HEK293T (cell line): ENCODE measurements at places on chromosomes 2 and 18.

DNA sequence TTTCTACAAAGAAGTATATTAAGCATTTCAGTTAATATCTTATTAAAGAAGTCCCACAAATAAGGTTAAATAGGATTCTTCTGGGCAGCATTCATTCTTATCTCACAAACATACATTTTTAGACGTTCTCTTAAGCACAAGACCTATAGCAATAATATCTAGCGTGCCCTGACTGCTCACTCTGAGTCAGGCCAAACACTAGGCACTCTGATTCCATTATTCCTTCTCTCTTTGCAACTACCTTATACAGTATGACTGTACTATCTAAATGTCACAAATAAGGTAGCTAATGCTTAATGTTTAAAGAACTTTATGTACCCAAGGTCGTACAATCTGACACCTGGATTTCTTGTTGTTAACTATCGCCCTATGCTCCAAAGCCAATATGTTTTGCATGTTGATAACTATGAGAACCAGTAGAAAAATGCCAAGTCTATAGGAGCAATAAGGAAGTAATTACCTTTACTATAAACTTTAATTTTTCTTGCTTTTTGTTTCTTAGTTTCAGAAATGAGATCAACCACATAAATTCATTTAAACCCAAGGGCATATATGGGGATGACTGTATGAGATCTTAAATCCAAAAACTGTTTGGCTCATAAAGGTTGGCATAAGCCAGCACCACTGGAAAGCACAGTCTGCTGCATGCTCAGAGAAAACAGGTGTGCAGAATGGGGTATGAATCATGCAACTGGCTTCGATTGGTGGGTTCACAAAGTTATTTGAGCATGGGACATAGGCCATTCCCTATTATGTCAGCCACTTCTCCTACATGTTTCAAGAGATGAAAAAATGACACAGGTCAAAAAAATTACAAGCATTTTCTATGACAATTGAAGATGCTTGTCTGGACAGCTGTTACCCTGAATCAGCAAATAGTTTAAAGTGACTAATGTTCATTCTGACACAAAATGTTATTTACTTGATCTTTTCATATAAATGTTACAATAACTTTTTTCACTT lies 352.0 kb downstream of the IRS1 start:
- DNase-seq, result no peak

GRCh38 chr2:98541489-98541888 lies 66.8 kb downstream of the COA5 start:
- no peak for DNase-seq

- no peak for DNase-seq
These were observed 85.6 kb upstream of the DCC start for GRCh38 chr18:52254367-52254766.

- no peak for DNase-seq
These were observed 12.0 kb downstream of the TCF4 start for GRCh38 chr18:55576001-55576400.

DNA sequence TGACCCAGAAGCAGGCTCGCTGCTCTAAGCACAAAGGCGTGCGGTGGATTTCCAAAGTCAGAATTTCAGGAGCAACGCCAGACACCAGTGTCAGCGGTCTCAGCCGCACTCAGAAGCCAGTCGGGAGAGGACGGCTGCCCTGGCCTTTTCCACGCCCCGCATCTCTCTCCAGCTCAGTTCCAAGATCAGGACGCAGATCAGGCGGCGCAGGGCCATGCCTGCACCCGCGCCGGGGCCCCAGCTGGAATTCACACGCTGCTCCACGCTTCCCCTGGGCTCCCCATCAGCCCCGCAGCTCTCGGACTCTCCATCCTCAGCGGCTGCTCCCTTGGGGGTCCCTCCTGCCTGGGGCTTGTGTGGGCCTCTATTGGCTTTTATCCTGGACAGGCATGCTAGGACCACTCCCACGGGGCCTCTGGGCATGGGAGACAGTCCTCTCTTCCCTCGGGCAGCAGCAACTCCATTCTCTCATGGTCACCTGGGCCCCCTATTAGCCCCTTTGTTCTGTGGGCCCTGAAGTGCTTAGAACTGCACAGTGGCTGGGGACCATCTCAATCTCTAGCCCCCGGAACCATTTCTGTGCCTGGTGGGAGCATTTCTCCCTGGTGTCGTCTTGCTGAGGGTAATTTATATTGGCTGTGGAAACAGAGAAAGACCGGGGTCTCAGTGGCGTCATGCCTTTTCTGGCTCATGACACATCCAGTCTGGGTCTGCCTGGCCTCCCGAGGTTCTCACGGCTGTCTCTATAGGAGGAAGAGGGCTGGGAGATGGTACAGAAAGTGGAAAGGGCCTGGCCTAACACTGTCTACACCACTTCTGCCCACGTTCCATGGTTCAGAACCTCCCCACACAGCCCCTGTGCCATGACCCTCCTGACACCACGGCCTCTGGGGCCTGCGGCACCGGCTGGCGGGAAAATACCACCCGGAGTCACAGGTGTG lies 14.9 kb upstream of the TMEM18 start:
- no peak for DNase-seq

- no peak for DNase-seq
These were observed 186.3 kb downstream of the TMEM163 start for GRCh38 chr2:134532537-134532936.
